ENCODE measurements at places on chromosomes 2 and 18. TPM values are rescaled to one million over a fixed set of nuclear protein-coding genes. Genes with fewer than 3 reads are reported as not detected.
A peak's percentile ranks its signal among the peaks of the same experiment; 100 is the strongest.

The SOCS6 gene
- total RNA-seq = 2.9 TPM

The WNT10A gene
- total RNA-seq = 1.7 TPM

The CRYGB gene
- not detected for total RNA-seq

The BIN1 gene
- 130 TPM for total RNA-seq

The SPATA3 gene
- total RNA-seq = not detected

The VIL1 gene
- not detected for total RNA-seq

The POTEC gene
- not detected for total RNA-seq

The LYG2 gene
- total RNA-seq = not detected

DNA sequence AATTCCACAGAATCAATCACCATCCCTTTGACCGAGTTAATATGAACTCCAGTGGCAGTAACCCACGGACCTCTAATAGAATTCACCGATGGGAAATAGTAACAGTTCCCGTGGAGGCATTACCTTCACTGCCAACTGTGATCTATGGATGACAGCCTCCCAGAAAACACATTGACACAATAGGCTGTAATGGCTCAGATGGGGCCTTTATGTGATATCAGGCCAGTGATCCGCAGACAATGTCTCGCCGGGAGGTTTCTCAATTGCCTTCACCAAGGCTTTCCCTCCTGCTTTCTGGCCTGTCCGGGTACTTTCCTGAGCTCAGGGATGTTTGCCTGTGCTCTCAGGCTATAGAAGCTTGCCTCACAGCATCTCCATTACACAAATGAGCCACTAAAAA, 34.4 kb upstream of the KLF7 start:
- no peak overlapping the region for H3K4me3 ChIP-seq
- H3K36me3 ChIP-seq = no peaks in the 10 kb centered on the region
- H3K4me1 ChIP-seq = no peaks in the 10 kb centered on the region
- H3K27ac ChIP-seq = no peak overlapping the region
- DNase-seq = no peak

GRCh38 chr18:48456838-48457237, 47.7 kb upstream of the ZBTB7C start:
- peaks cover 44% of the 10 kb centered on the region for H3K27me3 ChIP-seq
- peaks cover 27% of the 10 kb centered on the region for H3K4me1 ChIP-seq
- DNase-seq = no peak
- H3K36me3 ChIP-seq = no peaks in the 10 kb centered on the region

DNA sequence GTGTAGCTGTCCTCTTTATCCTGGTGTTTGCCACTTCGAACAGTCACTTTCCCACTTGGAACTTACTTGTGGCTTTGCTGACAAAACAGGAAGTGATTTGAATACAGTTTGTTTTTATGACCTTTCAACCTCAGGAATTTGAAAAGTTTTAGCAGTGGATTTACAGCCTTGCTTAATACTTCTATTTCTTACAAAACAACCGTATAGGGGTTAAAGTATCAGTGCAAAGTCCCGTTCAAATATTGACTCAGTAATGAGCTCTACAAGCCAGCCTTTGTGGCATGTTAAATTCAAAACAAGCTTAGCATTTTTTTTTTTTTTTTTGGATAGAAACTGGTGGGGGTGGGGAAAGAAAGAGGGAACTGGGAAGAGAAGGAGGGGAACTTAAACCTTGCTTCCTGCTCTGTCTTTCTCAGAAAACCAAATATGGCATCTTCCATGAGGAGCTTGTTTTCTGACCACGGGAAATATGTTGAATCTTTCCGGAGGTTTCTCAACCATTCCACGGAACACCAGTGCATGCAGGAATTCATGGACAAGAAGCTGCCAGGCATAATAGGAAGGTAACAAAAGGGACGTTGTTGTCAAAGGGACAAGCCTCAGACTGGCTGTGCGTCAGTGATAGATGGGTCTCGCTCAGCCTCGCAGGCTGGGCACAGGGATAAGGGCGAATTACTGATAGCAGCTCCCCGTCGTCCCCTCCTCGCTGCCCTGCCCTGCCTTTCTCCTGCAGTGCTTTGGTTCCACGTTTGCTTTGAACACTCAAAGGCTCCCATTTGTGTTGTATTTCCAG, at the start of gene HNMT:
HNMT (plus strand) TSS at position 408 of the 793 bp plus-strand sequence; CDS start at position 427, 19 bp downstream.
- H3K4me1 ChIP-seq = no peaks in the 10 kb centered on the region
- no peak for DNase-seq
- peaks cover 8% of the 10 kb centered on the region for H3K27me3 ChIP-seq
- H3K4me3 ChIP-seq = no peak within 1 kb of the TSS

- peaks cover 39% of the 10 kb centered on the region for H3K27me3 ChIP-seq
- H3K36me3 ChIP-seq = peaks cover 4% of the 10 kb centered on the region
- DNase-seq = no peak
- peaks cover 11% of the 10 kb centered on the region for H3K4me1 ChIP-seq
- H3K27ac ChIP-seq = no peak overlapping the region
- H3K4me3 ChIP-seq = no peak overlapping the region
Observed at GRCh38 chr2:60544954-60545560, 8.4 kb downstream of the BCL11A start.

- H3K27ac ChIP-seq = no peak overlapping the region
- H3K27me3 ChIP-seq = no peaks in the 10 kb centered on the region
- no peak for DNase-seq
Observed at GRCh38 chr18:54240629-54241107, 16.2 kb upstream of the MBD2 start.

- H3K4me3 ChIP-seq = no peak overlapping the region
- H3K4me1 ChIP-seq = no peaks in the 10 kb centered on the region
- H3K27me3 ChIP-seq = no peaks in the 10 kb centered on the region
- DNase-seq = no peak
- H3K27ac ChIP-seq = no peak overlapping the region
- H3K36me3 ChIP-seq = no peaks in the 10 kb centered on the region
Observed at GRCh38 chr18:67574749-67575148, 58.2 kb upstream of the DSEL start.

- peaks cover 40% of the 10 kb centered on the region for H3K4me1 ChIP-seq
- no peaks in the 10 kb centered on the region for H3K36me3 ChIP-seq
- H3K27me3 ChIP-seq = peaks cover 3% of the 10 kb centered on the region
- no peak overlapping the region for H3K27ac ChIP-seq
- DNase-seq = no peak
- no peak overlapping the region for H3K4me3 ChIP-seq
Observed at GRCh38 chr18:10476338-10476791, 21.9 kb downstream of the APCDD1 start.

GRCh38 chr2:232494542-232494941, 6.9 kb upstream of the ECEL1 start:
- H3K27ac ChIP-seq = no peak overlapping the region
- no peak for DNase-seq
- H3K27me3 ChIP-seq = peaks cover 22% of the 10 kb centered on the region
- no peak overlapping the region for H3K4me3 ChIP-seq
- no peaks in the 10 kb centered on the region for H3K36me3 ChIP-seq
- no peaks in the 10 kb centered on the region for H3K4me1 ChIP-seq

GRCh38 chr2:234156326-234156725, 105.8 kb downstream of the SPP2 start:
- peaks cover 3% of the 10 kb centered on the region for H3K4me1 ChIP-seq
- no peak overlapping the region for H3K27ac ChIP-seq
- no peaks in the 10 kb centered on the region for H3K27me3 ChIP-seq
- no peak overlapping the region for H3K4me3 ChIP-seq
- H3K36me3 ChIP-seq = no peaks in the 10 kb centered on the region
- DNase-seq = no peak

DNA sequence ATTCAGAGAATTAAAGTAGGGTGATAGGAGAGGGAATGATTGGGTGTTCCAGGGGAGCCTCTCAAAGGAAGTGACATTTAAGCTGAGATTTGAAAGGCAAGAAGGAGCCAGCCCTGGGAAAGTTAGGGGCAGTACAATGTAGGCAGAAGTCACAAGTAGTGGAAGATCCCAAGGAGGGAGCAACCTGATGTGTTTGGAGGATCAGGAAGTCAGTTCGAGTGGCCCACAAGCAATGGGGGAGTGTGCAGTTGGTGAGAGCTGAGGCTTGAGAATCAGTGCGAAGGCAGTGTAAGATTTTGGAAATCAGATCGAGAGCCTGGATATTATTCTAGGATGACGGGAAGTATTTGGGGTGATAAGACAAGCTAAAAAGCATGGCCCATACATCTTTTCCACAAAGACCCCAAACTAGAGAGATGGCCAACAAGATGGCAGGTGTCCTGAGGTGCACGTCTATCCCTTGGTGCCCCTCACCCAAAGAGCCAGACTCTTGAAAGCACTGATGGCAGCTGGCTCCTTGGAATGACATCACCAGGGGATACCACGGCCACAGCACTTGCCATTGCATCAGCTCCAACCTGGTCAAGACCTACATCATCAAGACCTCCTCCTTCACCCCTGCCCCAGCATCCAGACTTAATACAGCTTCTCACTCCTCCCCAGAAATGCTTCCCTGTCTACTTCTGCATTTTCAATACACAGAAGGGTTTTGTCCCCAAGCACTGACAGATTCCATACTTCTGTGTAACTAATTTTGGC, 127.3 kb downstream of the BCL2 start:
- peaks cover 63% of the 10 kb centered on the region for H3K4me1 ChIP-seq
- DNase-seq = no peak
- H3K27ac ChIP-seq = peak overlapping the region; percentile 57
- H3K4me3 ChIP-seq = no peak overlapping the region
- H3K36me3 ChIP-seq = no peaks in the 10 kb centered on the region

DNA sequence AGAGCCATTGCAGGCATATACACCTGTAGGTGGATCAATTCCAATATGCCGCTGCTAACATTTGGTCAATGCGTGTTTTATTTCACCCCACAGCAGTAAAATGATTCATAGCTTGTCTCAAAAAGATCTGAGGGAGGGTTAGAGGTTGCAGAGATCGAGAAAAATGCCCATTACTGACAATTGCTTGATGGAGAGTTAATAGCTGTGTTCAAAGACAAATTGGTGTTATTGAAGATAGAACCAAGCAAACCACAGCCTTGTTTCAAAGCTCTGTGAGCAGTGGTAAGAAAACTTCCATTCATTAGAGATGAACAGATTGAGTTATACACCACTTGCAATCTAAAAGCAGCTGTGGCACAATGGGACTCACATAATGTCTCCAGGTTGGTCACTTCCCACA, 95.4 kb downstream of the KCNE4 start:
- no peak overlapping the region for H3K27ac ChIP-seq
- H3K36me3 ChIP-seq = no peaks in the 10 kb centered on the region

DNA sequence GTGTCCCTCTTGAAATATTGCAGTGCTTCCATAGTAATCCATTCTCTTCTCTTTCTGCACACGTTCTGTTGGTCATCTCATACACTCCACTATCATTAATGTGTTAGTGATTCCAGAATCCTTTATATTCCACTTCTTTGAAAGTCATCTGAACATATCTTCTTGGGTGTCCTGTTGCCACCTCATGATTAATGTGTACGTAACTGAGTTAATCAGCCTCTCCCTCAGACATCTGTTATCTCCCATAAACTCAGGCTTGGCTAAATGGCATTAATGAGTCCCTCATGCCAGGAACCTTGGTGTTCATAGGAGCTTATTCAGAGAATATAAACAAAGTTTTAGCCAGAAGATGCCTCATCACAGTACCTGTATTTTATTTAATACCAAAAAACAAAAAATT, 126.4 kb downstream of the NCOA1 start:
- DNase-seq = no peak
- peaks cover 33% of the 10 kb centered on the region for H3K4me1 ChIP-seq

GRCh38 chr2:223941579-223942277, 3.4 kb downstream of the WDFY1 start:
- H3K36me3 ChIP-seq = peaks cover 4% of the 10 kb centered on the region
- no peaks in the 10 kb centered on the region for H3K27me3 ChIP-seq
- DNase-seq = peak; percentile 45
- H3K4me3 ChIP-seq = peak overlapping the region; percentile 77

GRCh38 chr2:72695676-72696075, 130.2 kb downstream of the EXOC6B start:
- no peak overlapping the region for H3K4me3 ChIP-seq
- H3K27me3 ChIP-seq = no peaks in the 10 kb centered on the region
- no peak overlapping the region for H3K27ac ChIP-seq
- H3K4me1 ChIP-seq = no peaks in the 10 kb centered on the region
- no peak for DNase-seq
- H3K36me3 ChIP-seq = peaks cover 37% of the 10 kb centered on the region

DNA sequence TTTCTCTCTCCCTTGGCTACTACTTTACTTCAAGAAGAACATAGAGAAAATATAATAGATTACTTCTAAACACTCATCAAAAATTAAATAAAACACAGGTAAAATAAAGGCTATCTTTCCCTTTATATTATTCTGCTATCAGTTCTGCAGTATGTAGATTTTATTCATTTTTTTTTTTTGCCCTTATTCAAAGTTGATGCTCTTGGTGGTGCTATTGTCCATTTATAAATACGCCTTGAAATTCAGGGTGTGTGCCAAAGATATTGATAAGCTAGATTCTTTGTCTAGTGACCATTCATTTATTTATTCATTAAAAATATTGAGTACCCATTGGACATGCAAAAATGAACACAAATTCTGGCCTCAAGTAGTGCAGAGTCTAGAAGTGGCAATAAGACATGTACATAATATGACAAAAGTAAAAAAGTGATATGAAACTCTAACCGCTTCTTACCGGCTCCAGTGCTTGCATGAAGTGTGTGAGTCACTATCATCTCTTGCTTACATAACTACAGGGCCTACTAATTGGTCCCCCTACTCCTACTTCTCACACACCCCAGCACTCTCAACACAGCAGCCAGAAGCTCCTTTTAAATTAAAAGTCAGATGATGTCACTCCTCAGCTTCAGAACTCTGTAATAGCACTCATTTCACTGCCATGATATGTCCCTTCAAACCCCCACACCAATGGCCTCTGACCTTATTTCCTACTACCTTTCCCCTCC, 208.3 kb upstream of the FANCL start:
- DNase-seq = no peak
- H3K27ac ChIP-seq = no peak overlapping the region
- peaks cover 15% of the 10 kb centered on the region for H3K27me3 ChIP-seq
- no peaks in the 10 kb centered on the region for H3K4me1 ChIP-seq
- no peaks in the 10 kb centered on the region for H3K36me3 ChIP-seq

- H3K27me3 ChIP-seq = peaks cover 6% of the 10 kb centered on the region
- no peak overlapping the region for H3K27ac ChIP-seq
- H3K36me3 ChIP-seq = no peaks in the 10 kb centered on the region
- H3K4me3 ChIP-seq = no peak overlapping the region
Observed at GRCh38 chr2:17606851-17607250, 66.4 kb downstream of the VSNL1 start.

DNA sequence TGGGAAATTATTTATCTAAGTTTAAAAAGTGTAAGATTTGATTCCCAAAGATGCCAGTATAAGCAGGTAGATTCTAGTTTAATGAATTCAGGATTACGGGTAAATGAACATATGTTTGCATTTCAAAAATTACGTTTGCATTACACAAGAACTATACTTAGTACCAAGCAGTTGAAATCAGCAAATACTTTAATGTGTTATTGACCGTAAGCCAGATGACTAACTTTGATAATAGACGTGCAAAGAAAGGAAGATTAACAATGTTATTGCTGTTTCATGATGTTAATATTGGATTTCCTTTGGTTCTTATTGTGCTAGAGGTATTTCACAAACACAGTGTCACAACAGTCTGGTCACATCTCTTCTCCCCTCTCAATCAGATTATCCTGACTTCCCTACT, 294.7 kb downstream of the TDRD15 start:
- no peaks in the 10 kb centered on the region for H3K27me3 ChIP-seq
- no peak overlapping the region for H3K4me3 ChIP-seq
- no peak overlapping the region for H3K27ac ChIP-seq
- no peaks in the 10 kb centered on the region for H3K4me1 ChIP-seq
- H3K36me3 ChIP-seq = no peaks in the 10 kb centered on the region
